Adrenal gland (tissue), 19 donors: ENCODE measurements at places on chromosomes 3 and 15. TPM values are rescaled to one million over a fixed set of nuclear protein-coding genes. Genes with fewer than 3 reads are reported as not detected.

Gene MESD
- total RNA-seq: 21.1 TPM

Gene CD200
- total RNA-seq: 3.3 TPM

Gene SLC2A2
- total RNA-seq: not detected

Gene TFG
- total RNA-seq: 111 TPM
